ENCODE measurements at places on chromosomes 16 and 17.

- DNase-seq: no peak
Observed at GRCh38 chr16:59319871-59320270, 585.8 kb upstream of the GOT2 start.

DNA sequence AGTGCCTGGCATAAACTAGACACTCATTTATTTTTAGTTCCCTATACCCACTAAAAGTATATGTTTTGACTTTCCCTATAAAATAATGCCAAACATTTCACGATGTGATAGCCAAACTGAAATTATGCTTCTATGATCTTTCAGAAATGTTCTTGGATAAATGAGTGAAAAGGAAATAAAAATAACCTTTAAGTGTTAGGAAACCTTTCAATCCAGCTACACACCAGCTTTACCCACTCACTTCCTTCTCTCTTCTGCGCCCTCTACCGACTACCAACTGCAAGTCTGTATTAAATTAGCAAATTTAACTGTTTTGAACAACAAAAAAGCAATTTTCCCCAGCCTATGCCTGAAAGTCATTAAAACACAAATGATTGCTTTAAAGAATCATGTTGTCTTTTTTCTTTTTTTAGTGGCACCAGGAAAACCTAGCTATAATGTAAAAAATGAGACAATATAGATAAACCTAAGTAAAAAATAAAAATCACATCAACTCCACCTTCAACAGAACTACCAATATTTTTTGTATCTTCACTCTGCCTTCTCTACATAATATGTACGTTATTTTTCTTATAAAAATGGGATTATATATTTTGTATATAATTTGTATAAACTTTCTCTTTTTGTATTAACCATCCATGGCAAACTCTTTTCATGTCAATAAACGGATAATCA lies 13.2 kb upstream of the TMEM100 start:
- peak; percentile 27 for DNase-seq

- DNase-seq: no peak
Observed at GRCh38 chr16:50197582-50197981, 44.5 kb downstream of the TENT4B start.

DNA sequence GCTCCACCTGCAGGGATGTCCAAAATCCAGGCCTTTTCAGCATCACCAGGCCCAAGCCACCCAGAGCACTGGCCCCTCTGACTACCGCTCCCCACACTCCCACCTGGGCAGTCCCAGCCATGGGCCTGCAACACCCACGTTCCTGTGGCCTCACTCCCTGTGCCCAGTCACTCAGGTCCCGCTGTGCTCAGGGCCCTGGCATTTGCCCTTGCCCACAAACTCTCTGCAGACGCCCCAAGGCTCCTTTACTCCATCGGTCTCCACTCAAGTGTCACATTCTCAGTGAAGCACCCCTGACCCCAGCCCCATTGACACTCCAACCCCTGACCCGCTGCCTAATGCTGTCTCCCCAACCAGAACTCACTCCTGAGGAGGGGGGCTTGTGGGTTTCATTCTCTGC lies 23.6 kb downstream of the MPG start:
- DNase-seq: no peak

DNA sequence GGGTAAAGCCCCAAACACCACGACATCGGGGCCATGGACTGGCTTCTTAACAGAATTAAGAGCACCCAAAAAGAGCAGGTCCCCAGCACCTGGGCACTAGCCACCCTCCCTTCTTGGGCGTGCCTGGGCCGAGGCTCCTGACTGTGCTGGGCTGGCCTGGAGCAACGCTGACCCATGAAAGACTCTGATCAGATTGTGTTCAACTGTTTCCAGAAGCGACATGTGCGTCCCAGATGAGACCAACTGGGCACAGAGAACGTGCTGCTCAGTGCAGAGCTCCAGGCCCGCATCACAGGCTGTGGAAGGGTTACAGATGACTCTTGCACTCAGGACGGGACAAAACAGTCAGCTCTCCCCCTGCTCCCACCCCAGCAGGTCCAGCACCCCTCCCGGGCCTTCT lies 100.7 kb downstream of the KCNJ12 start:
- no peak for DNase-seq

- DNase-seq: no peak
Observed at GRCh38 chr16:2814551-2815298, 2.3 kb upstream of the PRSS21 start.

DNA sequence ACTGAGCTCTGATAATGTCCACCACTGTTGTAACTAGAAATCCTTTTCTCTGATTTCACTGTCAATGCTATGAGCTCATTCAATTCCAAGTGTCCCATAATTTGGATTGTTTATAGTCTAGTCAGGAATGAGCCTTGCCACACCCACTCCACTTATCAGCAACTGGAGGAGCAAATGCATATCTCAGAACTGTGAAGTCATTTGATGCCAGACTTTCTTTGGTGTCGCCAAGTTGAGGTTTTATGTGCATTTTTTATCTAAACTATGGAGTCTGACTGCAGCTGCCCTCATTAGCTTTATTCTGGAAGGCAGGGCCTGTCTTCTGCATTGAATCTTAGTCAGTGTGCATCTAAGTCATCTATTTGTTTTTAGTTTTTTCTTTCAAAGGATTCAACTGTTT lies 361.3 kb downstream of the PMP22 start:
- no peak for DNase-seq

DNA sequence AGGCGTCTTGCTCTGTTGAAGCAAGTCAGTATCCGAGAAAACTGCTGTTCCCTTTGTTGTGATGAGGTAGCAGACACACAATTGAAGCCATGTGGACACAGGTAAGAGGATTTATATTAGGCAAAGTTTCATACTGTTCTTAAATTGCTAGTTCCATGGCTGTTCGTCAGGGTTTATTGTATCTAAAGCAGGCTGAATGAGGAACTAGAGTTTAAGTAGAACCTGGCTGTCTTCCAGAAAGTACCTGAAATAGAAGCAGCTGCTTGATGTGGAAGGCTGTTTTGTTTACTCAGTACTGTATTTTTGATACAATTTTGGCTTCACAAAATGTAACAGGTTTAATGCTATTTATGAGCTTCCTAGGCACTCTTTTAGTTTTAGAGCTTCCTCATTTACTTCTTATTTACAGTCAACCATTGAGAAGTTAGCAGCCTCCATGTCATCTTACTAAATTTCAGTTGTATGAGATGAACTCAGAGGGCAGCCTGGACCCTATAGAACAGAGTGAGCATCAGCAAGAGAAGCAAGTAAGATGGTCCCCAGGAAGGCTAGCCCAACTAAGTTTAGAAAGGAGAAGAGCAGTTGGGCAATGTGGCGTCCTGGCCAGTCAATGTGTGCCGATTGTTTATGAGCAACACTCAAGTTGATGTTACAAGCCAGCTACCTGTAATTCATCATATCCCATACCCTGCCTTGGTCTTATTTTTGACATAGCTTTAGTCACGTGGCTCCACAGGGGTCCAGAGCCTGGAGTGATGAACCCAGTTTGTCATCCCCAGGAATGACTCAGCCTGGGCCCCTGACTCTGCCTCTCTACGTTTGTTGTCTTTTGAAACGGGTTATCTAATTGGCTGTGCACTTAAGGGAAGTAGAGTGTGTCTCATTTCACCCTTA lies 9.7 kb upstream of the ARL2BP start:
- DNase-seq: no peak

DNA sequence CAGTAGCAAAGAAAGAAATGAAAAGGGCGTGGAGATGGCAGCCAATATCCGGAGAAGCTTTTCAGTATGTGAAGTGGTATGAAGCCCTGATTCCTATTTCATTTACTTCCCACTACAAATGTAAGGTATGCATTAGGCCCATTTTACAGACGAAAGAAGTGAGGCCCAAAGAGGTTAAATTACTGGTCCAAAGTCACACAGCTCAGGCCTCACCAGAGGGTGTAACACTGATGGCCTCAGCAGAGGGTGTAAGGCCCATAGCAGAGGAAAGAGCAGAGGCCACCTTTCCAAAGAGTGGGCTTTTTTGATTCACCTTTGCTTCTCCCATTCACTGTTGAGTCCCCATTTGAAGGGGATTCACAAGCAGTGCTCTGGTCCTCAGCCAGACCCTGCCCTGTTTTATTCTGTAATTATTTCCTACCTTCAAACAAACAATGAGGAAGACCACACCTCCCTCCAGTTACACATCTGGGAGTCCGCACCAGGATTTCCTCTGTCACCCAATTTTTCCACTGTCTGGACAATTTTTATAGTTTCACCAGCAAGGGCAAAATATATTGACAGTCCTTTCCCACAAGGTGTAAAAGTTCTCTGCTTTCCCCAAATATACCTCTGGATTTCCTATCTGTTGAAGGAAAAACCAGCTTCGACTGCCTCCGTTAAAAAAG lies 7.1 kb downstream of the ZFHX3 start:
- DNase-seq: no peak

DNA sequence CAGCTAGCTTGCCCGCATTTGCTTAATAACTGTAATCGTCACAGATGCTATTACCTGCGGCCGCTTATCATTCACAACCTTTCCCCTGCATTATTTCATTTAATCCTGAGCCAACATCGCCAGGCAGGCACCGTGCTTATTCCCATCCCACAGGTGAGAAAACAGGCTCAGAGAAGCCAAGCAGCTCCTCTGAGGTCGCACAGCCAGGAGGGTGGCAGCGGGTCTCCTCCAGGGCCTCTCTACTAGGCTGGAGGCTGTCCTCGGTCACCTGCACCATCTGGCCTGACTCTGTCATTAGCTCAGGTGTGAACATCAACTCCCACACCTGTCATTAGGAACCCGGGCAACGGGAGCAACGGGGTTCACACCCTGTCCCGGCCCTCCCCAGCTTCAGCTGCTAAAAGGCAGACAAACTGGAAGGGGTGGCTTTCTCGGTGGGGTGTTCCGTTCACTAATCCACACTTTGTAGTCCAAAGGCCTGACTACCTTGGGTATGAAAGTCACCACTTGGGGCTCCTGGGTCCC lies 3.0 kb downstream of the PPL start:
- DNase-seq: no peak

DNA sequence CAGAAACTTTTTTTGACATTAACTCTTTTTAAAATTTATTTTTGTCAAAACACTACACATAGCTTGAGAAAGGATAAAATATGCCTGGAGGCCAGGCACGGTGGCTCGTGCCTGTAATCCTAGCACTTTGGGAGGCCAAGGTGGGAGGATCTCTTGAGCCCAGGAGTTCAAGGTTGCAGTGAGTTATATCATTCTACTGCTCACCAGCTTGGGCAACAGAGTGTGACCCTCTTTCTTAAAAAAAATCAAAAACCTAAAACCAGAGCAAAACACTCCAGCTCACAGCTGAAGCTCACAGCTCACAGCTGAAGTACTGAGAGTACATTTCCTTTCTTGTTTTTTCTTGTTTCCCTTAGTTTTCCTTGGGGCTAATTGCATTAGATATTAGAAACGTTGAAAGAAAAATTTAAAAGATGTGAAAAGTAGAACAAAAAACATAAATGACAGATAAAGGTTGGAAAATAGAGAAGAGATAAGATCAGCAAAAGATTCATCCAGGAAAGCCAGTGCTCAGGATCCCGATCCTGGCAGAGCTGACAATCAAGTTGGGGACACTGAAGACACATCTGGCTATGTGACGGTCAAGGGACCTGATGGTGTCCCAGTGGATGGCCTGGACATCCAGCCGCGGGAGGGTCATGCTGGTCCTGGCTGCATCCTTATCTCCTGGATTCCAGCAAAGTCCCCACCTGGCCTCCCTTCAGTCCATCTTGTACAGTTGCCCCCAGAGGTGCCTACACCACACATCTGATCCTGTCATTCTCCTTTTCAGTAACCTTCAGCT lies 9.8 kb downstream of the CHST6 start:
- DNase-seq: no peak

DNA sequence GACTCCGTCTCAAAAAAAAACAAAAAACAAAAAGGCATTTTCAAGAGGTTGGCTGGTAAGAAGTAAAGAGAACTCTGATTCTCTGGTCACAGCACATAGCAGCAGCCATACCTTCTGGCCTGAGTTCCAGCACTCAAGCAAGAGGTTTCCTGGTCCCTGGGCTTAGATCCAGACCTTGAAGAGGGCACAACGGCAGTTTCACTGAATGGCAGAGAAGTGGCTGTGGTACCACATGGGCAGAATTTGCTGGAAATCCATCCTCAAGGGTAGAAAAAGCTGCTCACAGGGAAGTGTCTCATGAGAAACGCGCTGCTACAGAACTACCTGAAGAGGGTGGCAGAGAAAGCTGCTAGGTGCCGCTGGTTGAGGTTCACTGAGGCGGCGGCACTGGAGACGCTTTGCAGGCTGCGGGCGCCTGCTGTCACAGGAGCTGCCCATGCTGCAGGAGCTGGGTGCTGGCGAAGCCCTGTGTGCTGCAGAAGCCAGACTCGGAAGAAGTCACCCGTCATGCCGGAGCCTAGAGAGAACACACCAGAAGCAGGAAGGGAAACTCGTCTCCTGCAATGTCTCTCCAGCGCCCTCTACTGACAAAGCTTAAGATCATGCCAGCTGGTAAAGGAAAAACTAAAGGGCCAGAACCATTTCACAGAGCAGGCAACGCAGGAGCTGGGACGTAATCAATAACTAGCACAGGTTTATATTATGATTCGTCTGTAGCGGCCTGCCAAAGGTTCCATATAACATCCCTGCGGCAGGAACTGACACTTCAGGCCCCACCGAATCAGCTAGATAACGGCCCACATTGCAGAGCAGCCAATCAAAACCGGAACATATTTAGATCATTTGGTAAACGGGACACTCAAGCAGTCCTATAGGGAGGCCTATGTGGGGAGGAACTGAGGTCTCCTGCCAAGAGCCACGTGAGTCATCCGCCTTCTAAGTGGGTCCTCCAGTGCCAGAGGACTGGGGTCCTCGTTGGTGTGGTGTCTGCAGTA lies 5.4 kb upstream of the ZNF213 start:
- peak; percentile 35 for DNase-seq

DNA sequence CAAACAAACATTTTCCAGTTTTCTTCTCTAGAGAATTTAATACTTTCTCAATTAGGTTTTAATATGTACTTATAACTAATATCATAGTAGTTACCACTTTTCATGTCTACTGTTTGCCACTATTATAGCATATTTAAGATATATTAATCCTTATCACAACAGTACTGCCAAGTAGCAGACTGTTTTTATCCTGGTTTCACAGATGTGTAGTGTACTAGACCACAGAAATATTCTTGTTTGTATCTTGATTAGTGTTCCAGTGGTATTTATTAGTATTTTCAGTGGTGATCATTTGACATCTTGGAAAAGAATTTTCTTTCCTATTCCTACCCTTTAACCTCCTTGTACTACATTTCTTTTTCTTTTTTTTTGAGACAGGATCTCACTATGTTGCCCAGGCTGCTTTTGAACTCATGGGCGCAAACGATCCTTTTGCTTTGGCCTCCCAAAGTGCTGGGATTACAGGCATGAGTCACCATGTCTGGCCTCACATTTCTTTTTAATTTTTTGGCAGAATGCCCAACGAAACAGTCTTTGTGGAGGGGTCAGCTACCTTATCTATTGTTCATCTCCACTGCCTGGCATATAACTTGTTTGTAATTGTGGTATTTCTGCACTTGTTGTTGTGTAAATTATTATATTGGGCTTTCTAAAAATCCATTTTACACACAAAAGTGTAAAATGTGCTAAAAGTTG lies 27.2 kb downstream of the MAP2K4 start:
- no peak for DNase-seq

GRCh38 chr17:77944390-77945222 lies 13.9 kb upstream of the TNRC6C start:
- DNase-seq: no peak

- no peak for DNase-seq
Observed at GRCh38 chr16:67773099-67773498, 33.3 kb downstream of the RANBP10 start.
